ENCODE measurements at places on chromosomes 3 and 15.

DNA sequence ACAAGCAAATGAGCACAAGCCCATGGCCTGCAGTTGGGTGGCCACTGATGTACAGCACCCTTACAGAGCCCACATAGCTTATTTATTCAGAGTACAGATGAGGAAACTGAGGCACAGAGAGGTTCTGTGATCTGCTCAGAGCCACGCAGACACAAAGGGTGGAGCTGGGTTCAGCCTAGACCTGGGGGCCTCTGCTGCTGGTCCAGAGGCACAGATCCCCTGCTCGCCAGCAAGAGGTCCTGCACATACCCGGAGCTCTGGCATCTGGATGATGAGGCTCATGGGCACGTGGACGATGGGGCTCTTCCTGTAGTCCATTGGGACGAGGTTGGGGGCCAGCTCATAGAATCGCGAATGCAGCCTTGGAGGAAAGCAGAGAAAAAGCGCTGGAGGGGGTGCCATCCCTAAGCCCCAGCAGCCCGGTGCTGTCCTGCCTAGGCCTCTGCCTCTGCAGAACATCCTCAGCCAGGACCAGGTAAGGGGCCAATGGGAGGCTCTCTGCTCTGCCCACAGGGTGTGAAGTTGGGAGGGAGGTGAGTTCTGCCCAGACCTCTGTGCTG, 18.6 kb downstream of the SH2D7 start:
- no peak for DNase-seq

DNA sequence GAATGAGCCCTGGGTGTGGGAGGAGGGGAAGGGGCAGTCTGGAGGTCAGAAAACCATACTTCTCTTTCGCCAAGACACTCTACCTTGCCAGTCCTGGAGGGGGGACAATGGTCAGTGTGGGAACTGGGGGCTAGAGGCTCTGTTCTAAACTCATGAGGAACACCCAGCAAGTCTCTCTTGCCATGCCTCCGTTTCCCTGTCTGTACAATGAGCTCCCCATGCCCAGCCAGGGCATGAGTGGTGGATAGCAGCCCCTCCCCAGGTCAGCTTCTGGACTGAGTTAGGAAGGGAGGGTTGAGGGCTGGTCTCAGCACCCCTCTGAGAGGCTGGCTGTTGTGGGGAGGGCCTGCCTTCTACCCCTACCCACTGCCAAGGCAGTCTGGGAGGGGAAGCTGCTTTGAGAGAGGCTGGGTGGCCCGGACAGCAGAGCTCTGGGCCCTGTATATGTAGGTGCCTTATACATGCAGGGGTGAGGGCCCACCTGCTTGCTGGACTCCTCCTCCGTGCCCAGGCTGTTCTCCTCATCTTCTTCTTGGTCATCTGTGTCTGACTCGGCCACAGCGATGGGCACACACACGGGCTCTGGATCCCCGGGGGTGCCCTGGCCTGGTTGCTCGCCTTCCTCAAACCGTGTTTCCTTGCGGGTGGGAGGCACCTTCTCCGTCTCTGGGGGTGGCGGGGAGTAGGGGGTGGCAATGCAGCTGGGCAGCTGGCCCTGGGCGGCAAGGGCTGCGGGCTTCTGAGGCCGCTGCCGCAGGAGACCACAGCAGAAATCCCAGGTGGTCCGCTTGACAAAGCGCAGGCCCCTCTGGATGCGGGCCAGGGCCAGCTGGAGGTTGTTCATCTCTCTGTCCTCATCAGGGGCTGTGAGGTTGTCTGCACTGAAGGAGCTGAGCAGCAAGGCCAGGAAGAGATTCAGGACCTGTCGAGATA, 68.8 kb downstream of the SCN5A start:
- no peak for DNase-seq

- no peak for DNase-seq
Observed at GRCh38 chr3:15426579-15427118, 695 bp downstream of the METTL6 start.

DNA sequence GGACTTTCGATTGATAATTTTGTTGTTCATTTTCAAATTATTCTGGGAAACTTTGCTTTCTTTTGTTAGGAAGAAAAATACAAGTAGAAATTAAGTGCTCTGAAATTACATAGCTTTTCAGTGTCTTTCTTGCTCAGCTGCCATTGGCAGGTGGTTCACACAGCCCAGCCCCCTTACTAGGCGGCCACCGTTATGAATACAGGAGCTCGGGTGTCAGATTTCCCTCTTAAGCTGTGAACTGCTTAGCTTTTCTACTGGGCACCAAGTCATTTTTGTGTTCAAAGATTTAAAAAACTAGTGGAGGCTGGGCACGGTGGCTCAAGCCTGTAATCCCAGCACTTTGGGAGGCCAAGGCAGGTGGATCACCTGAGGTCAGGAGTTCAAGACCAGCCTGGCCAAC, 55.2 kb downstream of the HMG20A start:
- DNase-seq = no peak

DNA sequence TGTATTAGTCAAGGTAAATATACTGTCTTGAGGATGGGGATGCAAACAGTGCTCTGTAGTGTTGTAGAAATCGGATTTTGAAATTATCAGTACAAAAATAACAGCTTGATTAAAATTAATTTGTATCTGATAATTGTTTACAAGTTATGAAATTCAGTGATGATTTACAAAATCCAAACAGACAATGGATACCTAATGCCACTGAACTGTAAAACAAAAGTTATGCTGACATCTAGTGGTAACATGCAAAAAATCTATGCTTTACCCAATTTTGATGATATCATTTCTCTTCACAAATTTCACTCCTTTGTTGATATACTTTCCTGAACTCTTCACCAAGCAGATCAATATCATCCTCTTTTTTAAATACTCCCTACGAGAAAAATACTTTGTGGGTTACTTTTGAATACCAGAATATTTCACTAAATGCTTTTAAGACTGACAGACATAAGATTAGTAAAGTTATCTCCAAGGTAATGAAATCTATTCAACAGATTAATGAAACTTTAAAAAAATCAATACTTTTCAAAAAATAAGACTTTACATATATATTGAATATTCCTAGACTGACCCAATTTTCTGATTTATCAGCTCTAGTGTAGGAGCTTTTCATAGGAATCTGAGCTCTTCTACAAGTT, 36.0 kb downstream of the MNS1 start:
- peak; percentile 53 for DNase-seq

DNA sequence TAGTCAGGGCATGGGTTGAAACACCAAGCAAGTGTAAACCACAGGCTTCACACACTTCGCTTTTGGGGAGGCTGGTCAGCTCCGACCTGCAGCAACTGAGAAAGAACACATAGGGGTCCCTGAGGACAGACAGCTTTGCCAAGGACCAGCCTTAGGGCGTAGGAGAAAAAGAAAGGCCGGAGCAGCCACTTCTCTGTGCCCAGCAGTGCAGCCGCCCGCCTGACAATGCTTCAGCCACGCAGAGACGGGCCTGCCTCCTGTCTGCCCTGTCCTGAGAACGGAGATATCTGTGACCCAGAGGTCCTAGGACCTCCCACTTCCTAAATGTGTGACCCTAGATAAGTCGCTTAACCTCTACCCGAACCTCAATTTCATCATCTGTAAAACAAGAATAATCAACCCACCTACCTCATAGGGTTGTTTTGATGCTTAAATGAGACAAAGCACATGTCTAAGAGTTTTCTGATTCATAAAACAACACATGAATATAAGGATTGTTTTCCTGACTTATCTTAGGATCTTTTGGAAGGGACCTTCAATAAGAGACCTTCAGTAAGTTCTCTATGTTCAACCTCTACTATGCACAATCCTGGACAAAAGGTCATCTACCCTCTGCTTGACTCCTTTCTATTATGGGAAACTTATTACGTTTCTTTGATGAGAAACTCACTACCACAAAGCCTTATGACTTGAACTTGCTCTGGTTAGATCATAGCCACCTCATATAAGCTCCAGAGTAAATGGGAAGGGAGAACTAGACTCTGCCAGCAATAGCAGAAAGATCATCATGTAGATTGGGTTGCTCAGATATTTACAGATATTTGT, 32.9 kb upstream of the RFTN1 start:
- DNase-seq = no peak

DNA sequence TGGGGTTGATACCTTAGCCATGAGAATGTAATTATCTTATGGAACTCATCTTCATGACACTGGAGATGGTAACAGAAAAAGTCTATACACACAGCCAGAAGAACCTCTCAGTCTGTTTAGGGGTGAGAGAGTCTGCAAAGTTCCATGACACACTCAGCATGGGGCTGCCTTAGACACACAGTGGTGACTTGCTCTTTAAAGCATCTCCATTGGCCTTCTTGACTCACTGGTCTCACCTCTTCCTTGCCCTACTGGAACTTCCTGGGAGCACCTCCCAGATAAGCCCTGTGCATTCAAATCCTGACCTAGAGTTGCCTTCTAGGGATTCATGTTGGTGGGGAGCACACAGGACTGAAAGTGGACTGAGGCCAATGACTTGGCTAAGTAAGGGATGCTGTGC, 9.3 kb downstream of the MAGI1 start:
- DNase-seq = no peak

- peak; percentile 36 for DNase-seq
Observed at GRCh38 chr3:186268616-186269448, 93.2 kb downstream of the DGKG start.

DNA sequence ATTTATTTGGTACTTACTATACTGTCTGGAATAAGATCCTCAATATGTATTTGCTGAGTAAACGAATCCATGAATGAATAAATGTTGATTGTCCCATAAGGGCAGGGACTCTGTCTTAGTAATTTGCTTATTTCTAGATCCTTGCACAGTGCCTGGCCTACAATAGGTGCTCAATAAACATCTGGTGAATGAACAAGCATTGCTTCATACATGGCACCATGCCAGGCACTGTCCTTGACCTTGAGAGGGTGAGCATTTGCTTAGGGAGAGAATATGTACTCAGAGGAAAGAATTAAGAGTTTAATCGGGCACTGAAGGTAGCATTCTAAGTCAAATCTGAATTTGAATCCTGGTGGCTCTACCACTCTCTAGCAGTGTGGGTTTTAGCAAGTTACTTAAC, 282.1 kb downstream of the THSD4 start:
- peak; percentile 49 for DNase-seq

- DNase-seq = no peak
Observed at GRCh38 chr15:60619131-60619530, 140.2 kb upstream of the ICE2 start.

GRCh38 chr3:184645336-184645735, 66.5 kb downstream of the MAGEF1 start:
- DNase-seq = no peak

GRCh38 chr3:100992231-100993012, 799 bp downstream of the ABI3BP start:
- DNase-seq = peak; percentile 69

GRCh38 chr15:85593809-85594445, 200.8 kb downstream of the KLHL25 start:
- no peak for DNase-seq

DNA sequence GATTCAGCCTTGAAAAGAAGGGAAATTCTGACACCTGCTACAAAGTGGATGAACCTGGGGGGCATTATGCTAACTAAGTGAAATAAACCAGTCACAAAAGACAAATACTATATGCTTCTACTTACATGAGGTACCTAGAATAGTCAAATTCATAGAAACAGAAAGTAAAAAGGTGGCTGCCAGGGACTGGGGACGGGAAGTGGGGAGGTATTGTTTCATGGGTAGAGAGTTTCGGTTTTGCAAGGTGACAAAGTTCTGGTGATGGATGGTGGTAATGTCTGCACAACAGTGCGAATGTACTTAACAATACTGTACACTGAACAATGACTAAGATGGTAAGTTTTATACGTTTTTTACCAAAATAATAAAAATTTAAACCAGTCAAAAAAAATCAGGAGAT, 4.8 kb downstream of the IDH2 start:
- DNase-seq = no peak

GRCh38 chr3:74469151-74469550, 145.3 kb downstream of the CNTN3 start:
- peak; percentile 49 for DNase-seq

- DNase-seq = no peak
Observed at GRCh38 chr3:48770192-48770502, 53.1 kb upstream of the IP6K2 start.

- DNase-seq = peak; percentile 61
Observed at GRCh38 chr3:14177580-14178246, 688 bp downstream of the XPC start.

GRCh38 chr3:13282986-13283876, 136.9 kb downstream of the NUP210 start:
- DNase-seq = no peak

DNA sequence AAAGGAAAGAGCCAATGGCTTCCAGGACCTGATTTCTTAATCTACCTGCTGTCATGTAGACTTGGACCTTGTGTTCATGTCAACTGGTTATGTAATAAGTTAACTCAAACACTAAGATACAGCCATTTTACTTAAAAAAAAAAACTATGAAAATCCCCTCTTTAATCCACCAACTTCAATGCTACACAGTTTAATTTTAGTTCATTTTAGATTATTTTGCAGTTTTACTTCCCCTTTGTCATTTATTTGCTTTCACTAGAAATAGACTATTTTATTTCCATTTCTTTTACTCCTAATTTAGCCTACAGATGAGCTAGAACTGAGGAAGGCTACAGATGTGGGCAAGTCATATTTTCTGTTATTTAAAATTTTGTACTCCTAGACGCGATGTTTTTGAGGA, 10.7 kb upstream of the DNAJC13 start:
- DNase-seq = no peak

DNA sequence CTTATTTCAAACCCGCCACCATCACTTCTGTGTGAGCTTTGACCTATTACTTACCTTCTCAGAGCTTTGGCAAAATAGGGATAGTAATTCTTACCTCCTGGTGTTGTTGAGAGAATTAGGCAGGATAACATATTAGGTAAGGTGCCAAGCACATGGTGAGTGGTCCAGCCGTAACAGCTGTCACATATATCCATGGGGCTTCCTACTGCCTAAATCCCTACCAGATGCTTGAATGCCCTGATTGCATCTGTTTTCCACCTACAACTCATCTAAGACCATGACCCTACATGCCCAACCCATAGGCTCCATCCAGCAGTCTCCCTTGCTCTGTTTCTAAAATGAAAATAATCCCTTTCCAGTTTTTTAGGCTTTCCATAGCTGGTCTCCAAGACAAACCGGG, 162.3 kb upstream of the NR2E3 start:
- DNase-seq = no peak

- peak; percentile 43 for DNase-seq
Observed at GRCh38 chr3:86792316-86792715, 198.6 kb downstream of the VGLL3 start.

DNA sequence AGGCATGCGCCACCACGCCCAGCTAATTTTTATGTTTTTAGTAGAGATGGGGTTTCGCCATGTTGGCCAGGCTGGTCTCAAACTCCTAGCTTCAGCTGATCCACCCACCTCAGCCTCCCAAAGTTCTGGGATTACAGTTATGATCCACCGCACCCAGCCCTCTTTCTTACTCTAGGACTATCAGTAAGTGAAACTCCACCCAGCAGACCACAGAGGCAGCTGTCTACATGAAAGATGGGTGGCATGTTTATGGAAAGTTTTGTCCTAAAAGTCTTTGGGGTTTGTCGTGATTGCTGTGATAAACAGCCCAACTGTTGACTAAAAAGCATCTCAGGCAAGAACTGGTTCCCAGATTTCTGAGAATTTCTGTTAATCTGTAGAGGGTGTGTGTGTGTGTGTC, 10.9 kb downstream of the ARL6IP5 start:
- no peak for DNase-seq

GRCh38 chr3:71930056-71930991, 145.4 kb upstream of the PROK2 start:
- peak; percentile 81 for DNase-seq

Data from cardiac fibroblast (primary cell).